ENCODE measurements at places on chromosomes 2 and 18.

DNA sequence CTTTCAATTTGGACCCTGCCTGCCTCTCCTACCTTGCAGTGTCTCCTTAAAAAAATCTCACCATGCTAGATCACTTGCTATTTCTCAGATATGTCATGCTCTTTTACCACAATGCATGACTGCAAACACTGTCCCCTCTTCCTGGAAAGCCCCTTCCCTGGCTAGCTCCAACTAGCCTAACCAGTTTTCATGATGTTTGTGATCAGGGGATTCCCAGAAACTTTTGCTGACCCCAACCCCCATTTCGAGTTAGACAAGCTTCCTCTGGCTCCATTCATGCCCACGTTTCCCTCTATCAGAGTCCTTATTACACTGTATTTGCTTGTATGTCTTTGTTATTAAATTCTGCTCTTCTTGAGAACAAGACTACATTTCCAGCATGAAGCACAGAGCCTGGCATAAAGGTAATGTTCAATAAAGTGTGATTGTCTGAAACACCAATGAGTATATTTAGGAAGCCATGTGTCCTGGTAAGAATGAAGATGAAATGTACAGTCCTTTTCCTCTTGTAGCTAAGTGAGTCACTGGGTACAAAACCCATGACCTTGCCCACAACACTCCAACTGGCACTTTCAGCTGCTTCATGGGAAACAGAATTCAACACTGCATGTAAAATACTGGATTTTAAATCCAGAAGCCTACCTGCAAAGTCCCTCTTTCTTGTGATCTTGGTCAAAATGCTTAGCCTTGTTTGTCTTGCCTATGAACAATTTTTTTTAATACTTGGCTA lies 62.0 kb upstream of the ATL2 start:
- no peak for DNase-seq

DNA sequence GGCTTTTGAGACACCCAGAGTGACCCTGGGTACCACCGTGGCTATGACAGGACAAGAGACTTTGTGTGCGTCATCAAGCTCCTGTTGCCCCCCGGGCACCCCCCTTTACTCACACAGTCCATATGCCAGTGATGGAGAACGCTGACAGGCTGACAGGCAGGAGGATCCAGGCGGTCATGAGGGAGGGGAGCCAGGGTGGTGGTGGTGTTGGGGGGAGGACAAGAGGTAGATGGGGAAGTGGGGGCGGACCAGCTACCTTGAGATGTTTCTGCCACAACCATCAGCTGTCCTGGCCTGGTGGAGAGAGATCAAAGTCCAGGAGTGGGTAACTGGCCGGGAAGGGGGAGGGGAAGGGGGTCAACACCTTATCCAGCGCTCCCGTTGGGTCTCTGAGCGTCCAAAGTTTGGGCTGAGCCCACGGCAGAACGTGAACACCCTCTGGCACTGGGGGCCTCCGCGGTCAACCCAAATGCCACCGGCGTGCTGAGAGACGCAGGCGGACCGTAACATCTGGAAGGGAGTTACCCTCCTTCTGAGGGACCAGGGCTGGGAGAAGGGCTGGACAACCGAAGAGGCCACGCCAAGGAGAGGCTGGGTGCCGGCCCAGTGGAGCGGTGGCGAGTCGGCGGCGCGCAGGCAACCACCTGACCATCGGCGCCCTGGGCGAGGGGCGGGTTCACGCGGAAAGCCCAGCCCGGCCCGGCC lies 575 bp downstream of the TMEM150A start:
- no peak for DNase-seq

GRCh38 chr2:212960336-212960735 lies 191.1 kb downstream of the IKZF2 start:
- DNase-seq: no peak

DNA sequence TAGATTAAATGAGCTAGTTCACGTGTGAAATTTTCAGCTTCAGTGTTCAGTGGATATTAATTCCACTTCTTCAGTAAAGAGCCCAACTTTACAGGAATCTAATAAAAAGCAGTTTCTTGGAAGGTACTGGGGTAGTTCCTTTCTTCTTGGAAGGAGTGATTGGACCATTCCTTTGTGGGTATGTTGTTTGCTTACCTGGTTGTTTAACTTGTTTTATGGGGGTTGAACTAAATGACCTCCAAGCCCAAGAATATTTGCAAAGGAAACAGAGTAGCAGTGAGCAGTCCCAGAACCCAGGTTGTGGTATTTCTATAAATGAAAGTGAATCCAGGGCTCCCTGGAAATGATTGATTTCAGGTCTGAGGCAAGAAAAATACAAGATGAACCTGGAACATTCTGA lies 31.4 kb downstream of the KCNJ13 start:
- no peak for DNase-seq

DNA sequence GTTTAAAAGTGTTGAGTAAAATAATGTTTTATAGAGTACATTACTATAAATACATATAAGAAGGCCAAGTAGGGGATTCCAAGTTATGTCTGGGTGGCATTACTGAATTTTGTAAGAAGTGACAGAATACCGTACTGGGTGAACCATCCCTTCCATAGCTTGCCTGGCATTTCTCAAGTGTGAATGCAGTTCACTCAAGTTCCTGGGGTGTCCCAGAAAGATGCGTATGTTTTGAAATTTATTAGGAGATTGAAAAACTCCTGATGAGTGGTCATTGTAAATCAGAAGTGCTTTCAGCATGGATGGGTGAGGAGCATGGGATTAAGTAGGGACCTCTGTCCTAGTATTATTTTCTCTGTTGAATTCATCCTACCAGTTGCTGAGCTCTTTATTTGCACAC lies 103.2 kb downstream of the VAPA start:
- DNase-seq: no peak

GRCh38 chr2:27126252-27126710 lies 2.7 kb downstream of the ABHD1 start:
- DNase-seq: no peak
